ENCODE measurements at places on chromosomes 5 and 9.

DNA sequence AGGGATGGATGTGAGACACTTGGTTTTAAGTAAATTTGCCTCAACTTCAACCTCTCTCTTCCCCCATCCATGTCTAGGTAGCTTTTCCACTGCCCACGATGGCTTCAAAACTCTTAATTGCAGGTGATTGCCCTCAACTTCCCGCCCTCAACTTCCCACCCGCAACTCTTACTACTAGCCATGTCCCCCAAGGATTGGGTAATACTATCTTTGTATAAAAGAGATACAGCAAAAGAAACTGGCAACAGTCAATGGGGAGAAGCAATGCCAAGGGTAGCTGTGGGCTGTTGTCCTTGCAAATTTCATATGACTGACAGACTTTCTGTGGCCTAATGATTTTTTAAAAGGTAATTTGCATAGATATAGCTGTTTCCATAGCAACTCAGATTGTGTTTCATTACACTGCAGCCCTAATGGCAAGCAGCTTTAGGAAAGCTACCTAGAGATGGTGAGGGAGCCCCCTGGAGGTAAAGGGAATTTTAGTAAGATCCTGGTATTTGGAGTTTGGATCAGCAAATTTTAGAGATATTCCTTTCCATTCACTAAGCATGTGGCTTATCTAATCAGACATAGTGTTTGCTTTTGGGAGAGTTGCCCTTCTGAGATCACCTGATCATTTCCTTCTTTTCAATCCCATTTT, 421.5 kb upstream of the DAP start:
- H3K27me3 ChIP-seq = peaks cover 4% of the 10 kb centered on the region
- no peak for DNase-seq
- H3K36me3 ChIP-seq = peaks cover 3% of the 10 kb centered on the region
- no peak overlapping the region for H3K4me3 ChIP-seq
- H3K4me1 ChIP-seq = peaks cover 18% of the 10 kb centered on the region

- DNase-seq = no peak
- H3K4me3 ChIP-seq = no peak overlapping the region
- no peak overlapping the region for H3K27ac ChIP-seq
- no peaks in the 10 kb centered on the region for H3K27me3 ChIP-seq
- H3K4me1 ChIP-seq = no peaks in the 10 kb centered on the region
Measured at GRCh38 chr5:91867799-91868198, 484.7 kb upstream of the ARRDC3 start.

GRCh38 chr5:78833284-78833683, 151.8 kb downstream of the ARSB start:
- H3K4me3 ChIP-seq = no peak overlapping the region
- H3K27me3 ChIP-seq = peaks cover 18% of the 10 kb centered on the region
- no peak for DNase-seq

- H3K27me3 ChIP-seq = no peaks in the 10 kb centered on the region
- no peak for DNase-seq
- H3K36me3 ChIP-seq = no peaks in the 10 kb centered on the region
- H3K4me3 ChIP-seq = no peak overlapping the region
- no peaks in the 10 kb centered on the region for H3K4me1 ChIP-seq
Measured at GRCh38 chr9:104247899-104248460, 153.9 kb downstream of the SMC2 start.

DNA sequence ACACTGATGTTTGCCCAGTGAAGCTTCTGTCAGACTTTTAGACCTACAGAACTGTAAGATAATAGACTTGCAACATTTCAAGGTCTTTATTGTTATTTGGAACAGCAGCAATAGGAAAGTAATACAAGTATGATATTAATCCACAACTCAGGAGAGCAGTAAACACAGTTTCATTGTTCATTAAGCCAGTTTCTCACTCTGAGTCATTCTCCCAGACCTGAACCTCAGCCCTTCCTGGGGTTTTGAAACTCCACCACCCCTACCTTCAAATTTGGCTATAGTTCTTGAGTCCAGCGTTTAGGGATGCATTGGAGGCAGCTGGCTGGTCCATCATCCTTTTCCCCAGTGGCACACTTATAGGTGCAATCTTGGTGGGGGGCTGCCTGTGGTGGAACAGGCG, 203.2 kb downstream of the RAB3C start:
- H3K36me3 ChIP-seq = no peaks in the 10 kb centered on the region
- no peak overlapping the region for H3K4me3 ChIP-seq
- H3K27me3 ChIP-seq = no peaks in the 10 kb centered on the region
- no peaks in the 10 kb centered on the region for H3K4me1 ChIP-seq
- H3K27ac ChIP-seq = no peak overlapping the region

DNA sequence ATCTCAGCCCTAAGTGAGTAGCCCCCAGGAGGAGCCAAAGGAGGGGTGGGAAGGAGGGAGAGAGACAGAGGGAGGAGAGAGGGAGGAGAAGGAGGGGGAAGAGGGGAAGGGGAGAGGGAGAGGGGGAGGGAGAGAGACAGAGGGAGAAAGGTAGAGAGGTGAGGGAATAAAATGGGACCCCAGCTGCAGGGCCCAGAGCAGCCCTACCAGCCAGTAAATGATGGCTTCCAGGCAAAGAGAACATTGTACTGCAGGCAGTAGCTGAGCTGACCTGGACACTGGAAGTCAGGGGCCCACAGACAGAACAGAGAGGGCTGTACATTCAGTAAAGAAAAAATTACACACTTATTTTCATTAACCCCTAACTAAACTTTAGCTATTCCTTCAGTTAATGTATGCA, 57.8 kb upstream of the GNE start:
- no peaks in the 10 kb centered on the region for H3K27me3 ChIP-seq
- no peaks in the 10 kb centered on the region for H3K36me3 ChIP-seq
- no peak for DNase-seq
- H3K27ac ChIP-seq = peak overlapping the region; percentile 84
- H3K4me3 ChIP-seq = no peak overlapping the region
- peaks cover 47% of the 10 kb centered on the region for H3K4me1 ChIP-seq

DNA sequence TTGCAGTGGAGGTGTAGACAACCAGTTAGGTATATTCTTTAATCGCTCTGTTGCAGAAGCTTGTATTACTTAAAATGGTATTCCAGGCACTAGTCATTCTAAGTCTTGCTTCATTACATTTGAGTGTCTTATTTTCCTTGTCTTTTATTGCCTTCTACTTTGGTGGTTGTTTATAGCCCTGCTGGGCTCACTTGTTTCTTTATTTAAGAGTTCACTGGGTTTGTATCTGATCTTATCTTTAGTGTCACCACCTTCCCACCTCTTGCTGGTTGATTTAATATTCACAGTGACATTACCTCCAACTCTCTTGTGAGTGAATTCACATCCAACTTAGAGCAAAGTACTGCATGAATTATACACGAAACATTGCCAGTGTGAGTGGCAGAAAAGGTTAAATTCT, 83.6 kb upstream of the BNC2 start:
- H3K36me3 ChIP-seq = no peaks in the 10 kb centered on the region
- H3K27me3 ChIP-seq = no peaks in the 10 kb centered on the region
- H3K4me3 ChIP-seq = no peak overlapping the region
- no peaks in the 10 kb centered on the region for H3K4me1 ChIP-seq
- no peak overlapping the region for H3K27ac ChIP-seq
- no peak for DNase-seq

DNA sequence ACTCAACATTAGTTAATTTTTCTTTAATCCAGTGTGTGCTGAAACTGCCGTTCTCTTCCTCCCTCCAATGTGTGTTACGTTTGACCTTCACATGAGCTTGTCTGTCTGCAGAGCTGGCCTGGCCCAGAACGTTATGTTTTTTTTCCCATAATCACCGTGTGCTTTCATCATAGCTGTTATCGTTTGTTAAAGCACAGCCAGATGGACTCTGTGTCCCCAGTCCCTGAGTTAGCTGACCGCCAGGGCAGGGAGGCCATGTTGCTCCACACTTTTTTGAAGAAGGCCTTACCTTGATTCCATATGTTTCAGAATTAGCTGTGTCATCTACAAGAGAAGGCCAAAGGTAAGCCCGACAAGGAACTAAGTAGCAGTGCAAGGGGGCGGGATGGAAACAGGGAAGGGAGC, 55.7 kb downstream of the HSD17B3 start:
- peaks cover 3% of the 10 kb centered on the region for H3K27me3 ChIP-seq
- no peaks in the 10 kb centered on the region for H3K4me1 ChIP-seq
- H3K4me3 ChIP-seq = no peak overlapping the region
- no peak overlapping the region for H3K27ac ChIP-seq

DNA sequence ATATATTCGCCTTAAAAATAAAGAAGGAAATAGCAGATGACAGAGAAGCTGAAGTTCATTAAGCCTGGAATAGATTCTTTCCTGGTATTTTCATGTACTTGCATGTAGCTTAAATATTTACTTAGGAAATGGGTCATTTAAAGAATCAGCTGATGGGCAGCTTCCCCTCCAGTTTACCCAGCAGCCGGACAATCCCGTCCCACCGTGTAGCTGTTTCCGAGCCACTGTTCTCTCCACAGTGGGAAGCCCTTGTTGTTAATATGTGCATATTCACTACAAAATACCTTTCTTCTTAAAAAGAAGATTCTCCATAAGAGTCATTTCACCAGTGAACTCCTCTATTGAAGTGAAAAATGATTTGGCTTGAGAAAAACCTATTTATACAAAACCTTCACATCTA, 187.0 kb downstream of the FANCC start:
- H3K4me3 ChIP-seq = no peak overlapping the region
- H3K36me3 ChIP-seq = no peaks in the 10 kb centered on the region
- H3K27me3 ChIP-seq = no peaks in the 10 kb centered on the region
- no peak for DNase-seq

DNA sequence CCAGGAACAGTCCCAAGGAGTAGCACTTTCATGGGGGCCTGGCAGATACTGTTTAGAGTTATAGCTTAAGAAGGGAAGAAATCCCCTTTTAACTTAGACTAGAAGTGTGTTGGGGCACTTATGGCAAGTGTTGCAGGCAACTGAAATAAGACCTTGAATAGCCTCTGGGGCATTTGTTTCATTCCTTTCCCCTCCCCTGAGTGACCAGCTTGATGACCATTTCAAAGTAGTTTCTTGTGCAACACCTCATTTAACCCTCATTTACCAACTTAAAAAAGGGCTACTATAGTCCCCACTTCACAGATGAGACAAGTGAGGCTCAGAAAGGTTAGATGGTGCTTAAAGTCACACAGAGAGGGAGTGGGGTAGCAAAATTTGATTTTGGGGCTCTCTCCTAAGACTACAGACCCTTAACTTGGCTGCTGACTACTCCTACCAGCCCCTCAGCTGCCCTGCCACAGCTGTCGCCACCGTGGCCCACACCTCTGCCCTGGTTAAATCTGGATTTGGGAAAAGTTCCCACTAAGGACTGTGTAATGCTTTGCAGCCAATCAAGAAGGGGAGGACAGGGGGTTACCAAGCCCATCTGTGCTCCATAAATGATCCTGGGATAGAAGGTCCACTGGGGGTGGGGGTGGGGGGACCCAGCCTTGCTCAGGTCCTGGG, 5.5 kb downstream of the PDLIM4 start:
- H3K4me3 ChIP-seq = no peak overlapping the region
- H3K36me3 ChIP-seq = peaks cover 3% of the 10 kb centered on the region
- H3K27ac ChIP-seq = no peak overlapping the region
- H3K4me1 ChIP-seq = peaks cover 15% of the 10 kb centered on the region
- DNase-seq = no peak
- H3K27me3 ChIP-seq = no peaks in the 10 kb centered on the region

DNA sequence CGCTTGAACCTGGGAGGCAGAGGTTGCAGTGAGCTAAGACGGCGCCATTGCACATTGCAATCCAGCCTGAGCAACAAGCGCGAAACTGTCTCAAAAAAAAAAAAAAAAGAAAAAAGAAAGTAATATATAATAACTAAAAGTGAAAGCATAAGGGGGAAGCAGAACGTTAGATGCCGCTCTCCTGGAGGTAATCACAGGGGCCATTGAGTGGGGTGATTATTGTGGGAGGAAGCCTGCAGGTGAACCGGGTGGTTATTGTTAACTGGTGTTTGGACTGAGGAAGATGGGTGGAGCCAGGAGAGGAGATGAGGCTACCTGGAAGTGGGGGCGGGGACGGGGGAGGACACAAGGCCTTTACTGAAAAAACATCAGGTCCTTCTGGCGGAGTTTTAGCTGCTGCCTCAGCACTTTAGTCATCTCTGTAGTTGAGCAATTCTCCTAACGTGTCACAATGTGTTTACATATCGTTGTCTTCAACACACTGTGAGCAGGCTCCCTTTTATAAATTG, 5.3 kb upstream of the TJP2 start:
- no peak overlapping the region for H3K4me3 ChIP-seq
- H3K4me1 ChIP-seq = peaks cover 37% of the 10 kb centered on the region
- no peak for DNase-seq
- peaks cover 2% of the 10 kb centered on the region for H3K36me3 ChIP-seq

- no peak for DNase-seq
- peaks cover 37% of the 10 kb centered on the region for H3K27me3 ChIP-seq
- H3K4me1 ChIP-seq = no peaks in the 10 kb centered on the region
- no peak overlapping the region for H3K4me3 ChIP-seq
- H3K36me3 ChIP-seq = no peaks in the 10 kb centered on the region
Measured at GRCh38 chr5:175216991-175217390, 227.0 kb downstream of the DRD1 start.

- H3K4me3 ChIP-seq = no peak overlapping the region
- DNase-seq = no peak
- peak overlapping the region; percentile 11 for H3K27ac ChIP-seq
- H3K4me1 ChIP-seq = peaks cover 28% of the 10 kb centered on the region
- no peaks in the 10 kb centered on the region for H3K36me3 ChIP-seq
Measured at GRCh38 chr5:112329419-112330090, 89.5 kb downstream of the EPB41L4A start.

DNA sequence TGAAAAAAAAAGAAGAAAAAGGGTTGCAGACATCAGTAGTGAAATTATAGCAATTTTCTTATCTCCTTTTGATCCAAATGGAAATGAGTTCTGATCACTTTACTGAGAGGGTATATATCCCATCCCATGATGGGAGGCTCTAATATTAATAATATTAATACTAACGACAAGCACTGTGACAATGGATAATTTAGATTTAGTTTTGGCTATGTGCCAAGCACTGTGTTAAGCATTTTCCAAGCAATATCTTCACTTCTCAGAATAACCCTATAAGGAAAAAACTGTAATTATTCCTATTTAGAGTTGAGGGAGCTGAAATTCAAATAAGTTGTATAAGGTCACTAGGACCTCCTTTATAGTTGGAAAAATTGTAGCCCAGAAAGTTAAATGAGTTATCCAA, 58.4 kb upstream of the ASTN2 start:
- no peak for DNase-seq
- no peak overlapping the region for H3K27ac ChIP-seq
- H3K27me3 ChIP-seq = peaks cover 44% of the 10 kb centered on the region
- H3K36me3 ChIP-seq = no peaks in the 10 kb centered on the region
- no peak overlapping the region for H3K4me3 ChIP-seq
- no peaks in the 10 kb centered on the region for H3K4me1 ChIP-seq

DNA sequence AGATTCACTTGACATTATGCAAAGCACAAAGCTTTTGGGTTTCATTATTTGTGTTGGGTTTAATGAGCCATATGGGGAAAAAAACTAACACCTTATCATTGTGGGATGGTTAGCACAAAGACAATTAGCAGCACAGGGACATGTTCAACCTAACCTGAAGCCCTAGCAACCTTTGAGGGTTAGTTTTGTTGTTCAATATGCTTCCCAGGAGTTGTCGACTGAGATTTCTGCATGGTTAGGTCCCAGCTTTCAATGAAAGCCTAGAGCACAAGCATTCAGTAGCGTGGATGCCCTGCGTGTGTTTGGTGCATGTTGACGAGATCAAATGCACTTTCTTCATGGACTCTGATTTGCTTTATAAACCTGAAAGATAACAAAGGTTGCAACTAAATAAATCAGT, 565.2 kb upstream of the TLE4 start:
- no peak overlapping the region for H3K27ac ChIP-seq
- DNase-seq = no peak
- H3K36me3 ChIP-seq = no peaks in the 10 kb centered on the region
- no peaks in the 10 kb centered on the region for H3K4me1 ChIP-seq
- no peak overlapping the region for H3K4me3 ChIP-seq

GRCh38 chr5:43039471-43040286, 440 bp downstream of the ANXA2R start:
- H3K27me3 ChIP-seq = peaks cover 87% of the 10 kb centered on the region
- DNase-seq = no peak
- H3K4me3 ChIP-seq = peak overlapping the region; percentile 71

Data from progenitor cell of endocrine pancreas (in vitro differentiated cells).